ENCODE measurements at places on chromosomes 12 and 14. TPM values are rescaled to one million over a fixed set of nuclear protein-coding genes. Genes with fewer than 3 reads are reported as not detected.

PPP1R36 gene
- 0.33 TPM for total RNA-seq

ZDHHC22 gene
- 5.9 TPM for total RNA-seq

SLC25A47 gene
- not detected for total RNA-seq

EGLN3 gene
- total RNA-seq: 0.89 TPM

GRCh38 chr12:31527083-31527482, 63.9 kb downstream of the DENND5B start:
- no peak for DNase-seq

DNA sequence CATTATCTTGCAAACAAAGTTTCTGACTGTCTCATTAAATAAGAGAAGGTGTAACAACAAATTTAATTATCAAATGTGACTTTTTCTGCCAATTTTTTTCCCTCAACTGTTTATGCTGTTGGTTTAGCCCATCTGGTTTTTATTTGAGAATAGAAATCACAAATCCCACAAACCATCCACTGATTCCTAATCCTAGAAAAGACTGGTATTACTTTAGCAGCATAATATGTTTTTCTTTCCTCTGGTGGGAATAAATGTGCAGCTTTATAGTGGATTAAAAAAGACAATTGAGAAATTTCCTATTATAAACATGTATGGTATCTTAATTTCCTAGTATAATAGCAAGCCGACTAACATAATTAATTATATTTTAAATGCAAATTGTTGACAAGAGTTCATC, 257.9 kb upstream of the FOXN3 start:
- no peak for DNase-seq

DNA sequence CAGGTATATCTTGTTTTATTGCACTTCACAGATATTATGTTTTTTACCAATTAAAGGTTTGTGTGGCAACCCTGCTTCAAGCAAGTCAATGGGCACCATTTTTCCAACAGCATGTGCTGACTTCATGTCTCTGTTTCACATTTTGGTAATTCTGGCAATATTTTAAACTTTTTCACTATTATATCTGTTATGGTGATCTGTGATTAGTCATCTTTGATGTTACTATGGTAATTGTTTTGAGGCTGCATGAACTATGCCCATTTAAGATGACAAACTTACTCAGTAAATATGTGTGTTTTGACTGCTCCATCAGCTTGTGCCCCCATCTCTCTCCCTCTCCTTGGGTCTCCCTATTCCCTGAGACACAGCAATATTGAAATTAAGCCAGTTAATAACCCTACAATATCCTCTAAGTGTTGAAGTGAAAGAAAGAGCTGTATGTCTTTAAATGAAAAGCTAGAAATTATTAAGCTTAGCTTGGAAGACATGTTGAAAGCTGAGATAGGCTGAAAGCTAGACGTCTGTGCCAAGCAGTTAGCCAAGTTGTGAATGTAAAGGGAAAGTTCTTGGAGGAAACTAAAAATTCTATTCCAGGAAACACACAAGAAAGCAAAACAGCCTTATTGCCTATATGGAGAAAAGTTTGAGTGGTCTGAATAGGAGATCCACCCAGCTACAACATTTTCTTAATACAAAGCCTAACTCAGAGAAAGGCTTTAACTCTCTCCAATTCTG, 365.1 kb downstream of the ATP23 start:
- no peak for DNase-seq

DNA sequence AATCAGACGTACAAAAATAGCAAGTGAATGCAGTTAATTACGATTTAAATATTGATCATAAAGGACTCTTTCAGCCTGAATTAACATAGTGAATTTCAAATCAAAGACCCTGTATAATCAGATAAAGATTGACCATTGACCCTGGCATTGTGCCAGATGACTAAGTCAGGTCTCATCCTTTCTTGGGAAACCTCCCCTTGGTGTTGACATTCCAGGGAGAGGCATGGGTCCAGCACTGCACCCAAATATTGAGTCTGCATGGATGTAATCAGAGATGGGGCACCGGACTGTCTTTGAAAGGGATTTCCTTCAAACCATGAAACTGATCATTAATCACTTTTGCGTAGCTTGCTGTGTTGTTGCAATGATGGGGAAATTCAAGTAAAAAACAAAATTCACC, 1138.2 kb downstream of the BCL11B start:
- no peak for DNase-seq

DNA sequence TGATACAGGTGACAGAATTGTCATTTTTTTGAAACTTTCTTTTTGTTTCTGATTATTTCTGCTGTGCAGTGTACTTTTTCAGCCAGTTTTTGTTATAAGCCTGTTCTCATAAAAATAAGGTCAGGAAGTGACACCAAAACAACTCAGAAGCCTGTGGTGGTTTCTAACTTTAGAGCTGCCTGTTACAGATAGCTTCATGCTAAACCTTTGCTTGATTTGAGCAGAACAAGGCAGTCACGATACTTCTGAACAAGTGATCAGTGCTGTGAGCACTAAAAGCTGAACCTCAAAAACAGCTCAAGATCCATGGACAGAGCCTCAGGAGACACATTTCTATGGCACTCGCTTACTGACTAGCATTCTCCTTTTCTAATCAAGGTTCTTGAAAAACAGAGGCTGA, 82.0 kb downstream of the PRKCH start:
- DNase-seq: no peak

DNA sequence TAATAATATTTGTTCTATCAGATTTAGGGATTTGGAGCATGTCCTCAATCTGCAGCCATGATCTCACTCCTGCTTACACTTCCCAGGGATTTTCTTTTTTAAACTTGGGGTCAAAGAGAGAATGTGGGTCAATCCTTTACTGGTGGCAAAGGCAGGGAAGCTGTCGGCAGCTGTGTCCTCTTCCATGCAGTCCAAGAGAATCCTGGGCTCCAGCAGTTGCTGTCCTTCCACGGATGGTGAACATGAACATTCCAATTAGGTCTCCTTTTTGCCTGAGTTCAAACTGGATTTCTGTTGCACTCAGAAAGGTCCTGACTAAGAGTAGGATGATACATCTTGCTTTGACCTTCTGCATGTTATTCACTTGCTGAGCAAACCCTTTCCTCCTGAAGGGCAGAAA, 73.9 kb downstream of the ARL6IP4 start:
- no peak for DNase-seq

DNA sequence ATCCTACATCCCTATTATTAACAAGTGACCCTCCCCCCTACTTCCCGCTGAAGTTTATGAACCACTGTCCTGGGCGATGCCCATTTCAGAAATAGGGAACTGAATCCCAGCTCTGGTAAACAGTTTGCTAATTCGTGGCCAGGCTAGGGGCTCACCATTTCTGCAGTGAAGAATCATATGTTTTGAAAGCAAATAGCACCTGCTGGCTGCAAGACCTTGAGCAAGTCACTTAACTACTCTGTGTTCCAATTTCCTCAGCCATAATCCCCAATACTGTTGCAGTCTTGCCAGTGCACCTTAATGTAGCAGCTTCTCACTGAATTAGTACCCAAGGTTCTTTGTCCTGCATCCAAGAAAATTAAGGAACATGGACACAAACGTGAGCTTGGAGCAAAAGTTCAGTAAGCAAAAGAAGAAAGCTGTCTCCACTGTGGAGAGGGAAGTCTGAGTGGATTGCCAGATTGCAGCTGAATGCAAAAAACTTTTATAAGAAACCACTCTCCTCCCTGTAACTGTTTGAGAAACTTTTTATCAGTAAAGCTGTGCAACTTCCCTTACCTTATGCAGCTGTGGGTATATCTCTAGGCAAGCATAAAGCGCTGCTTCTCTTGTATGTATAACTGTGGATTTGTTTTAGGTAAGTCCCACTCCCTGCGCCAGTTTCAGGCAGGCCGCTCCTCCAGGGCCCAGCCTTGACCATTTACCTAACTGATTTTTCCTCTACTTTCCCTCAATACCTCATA, 824 bp downstream of the OAS1 start:
- DNase-seq: no peak

DNA sequence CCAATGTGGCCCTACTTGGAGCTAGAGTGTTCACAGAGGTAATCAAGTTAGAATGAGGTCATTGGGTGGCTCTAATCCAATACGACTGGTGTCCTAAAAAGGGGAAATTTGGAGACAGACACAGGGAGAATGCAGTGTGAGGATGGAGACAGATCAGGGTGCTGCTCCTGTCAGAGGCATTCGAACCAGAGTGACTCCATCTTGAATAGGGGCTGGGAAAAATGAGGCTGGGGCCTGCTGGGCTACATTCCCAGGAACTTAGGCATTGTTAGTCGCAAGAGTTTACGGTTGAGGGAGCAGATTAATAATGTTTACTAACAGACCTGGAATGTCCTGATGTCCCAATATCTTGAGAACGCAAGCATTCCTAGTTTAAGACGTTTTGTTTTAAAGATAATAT, 20.2 kb downstream of the TNFAIP2 start:
- no peak for DNase-seq

GRCh38 chr12:51721282-51721940, 127.1 kb downstream of the FIGNL2 start:
- DNase-seq: no peak

- no peak for DNase-seq
These were observed 232.4 kb downstream of the AKAP6 start for GRCh38 chr14:32561520-32561919.

DNA sequence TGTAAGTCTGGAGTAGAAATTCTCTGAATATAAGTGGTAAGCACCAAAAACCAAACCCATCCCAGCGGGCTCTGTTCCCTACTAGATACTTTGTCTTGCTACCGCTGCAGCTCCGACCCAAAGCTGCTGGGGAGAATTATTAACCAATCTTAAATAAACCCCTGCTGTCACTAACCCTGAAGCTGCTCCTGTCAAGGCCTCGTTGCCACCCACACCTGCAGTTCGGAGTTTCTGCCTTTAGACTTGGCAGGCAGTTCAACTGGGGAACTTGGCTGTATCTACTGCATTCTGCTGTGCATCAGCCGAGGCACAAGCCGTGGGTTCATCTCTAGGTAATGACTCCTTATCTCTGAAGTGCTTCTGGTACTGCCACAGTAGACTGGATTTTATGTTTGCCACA, 55.5 kb downstream of the PPM1A start:
- DNase-seq: no peak

GRCh38 chr12:124296295-124296915, 1.5 kb downstream of the RFLNA start:
- no peak for DNase-seq

DNA sequence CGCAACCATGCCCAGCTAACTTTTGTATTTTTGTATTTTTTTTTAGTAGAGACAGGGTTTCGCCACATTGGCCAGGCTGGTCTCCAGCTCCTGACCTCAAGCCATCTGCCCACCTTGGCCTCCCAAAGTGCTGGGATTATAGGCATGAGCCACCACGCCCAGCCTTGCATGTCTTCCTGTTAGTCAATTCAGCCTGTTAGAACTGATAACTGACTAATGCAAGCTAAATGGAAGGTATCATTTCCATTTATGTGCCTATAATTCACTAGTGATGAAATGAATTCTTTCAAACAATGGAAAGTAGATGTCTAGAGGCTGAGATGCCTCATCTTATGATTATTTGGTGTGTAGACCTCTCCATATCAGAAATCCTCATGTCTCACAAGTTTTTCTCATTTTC, 37.3 kb upstream of the DIP2B start:
- DNase-seq: no peak

DNA sequence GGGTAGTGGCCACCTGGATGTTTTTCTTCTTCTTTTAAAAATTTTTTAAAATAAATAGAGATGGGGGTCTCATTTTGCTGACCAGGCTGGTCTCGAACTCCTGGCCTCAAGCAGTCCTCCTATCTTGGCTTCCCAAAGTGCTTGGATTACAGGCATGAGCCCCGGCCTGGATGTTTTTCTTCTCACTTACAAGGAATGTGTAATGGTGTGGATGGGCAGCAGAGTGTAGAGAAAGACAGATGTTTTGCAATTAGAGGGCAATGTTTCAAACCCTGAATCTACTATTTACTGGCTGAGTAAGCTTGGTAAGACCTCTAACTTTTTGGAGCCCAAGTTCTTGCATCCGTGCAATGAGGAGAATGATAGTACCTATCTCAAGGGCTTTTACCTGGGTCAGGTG, 48.1 kb downstream of the ADCK1 start:
- no peak for DNase-seq

DNA sequence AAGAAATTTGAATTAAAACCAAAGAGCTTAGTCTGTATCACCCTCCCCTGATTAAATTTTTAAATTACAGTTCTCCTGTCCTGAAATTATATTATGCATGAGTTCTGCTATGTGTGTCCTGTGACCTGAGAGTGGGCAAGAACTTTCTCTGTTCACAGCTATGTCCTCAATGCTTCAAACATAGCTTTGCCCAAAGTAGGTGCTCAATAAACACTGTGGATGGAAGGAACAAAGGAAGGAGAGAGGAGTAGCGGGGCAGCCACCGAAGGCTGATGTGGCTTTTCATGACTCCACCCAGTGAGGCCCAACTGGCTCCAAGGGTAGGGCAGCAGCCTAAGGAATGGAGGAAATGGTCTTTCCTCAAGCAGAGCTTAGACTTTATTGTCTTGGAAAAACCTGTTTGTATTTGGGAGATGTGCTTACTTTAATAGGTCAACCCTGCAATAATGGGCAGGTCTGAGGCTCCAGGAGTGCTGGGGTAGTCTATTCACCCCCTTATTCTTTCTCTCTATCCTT, 7.6 kb upstream of the MARK3 start:
- no peak for DNase-seq

GRCh38 chr14:35829449-35829848, 3.3 kb downstream of the BRMS1L start:
- DNase-seq: no peak

DNA sequence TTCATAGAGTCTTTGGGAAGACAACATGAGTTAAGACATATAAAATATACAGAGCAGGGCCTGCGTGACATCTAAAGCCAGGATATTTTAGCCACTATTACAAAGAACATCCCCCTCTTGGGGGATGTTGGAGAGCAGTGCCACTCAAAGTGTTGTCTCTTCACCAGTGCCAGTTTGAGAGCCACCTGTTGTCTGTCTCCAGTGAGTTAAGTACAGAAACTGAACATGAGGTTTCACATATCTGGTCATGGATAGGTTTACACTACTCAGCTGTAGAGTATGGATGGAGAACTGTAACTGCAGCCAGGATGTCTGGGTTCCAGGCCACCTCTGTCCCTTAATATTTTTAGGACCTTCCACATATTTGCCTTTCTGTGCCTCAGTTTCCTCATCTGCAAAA, 39.1 kb downstream of the RNFT2 start:
- DNase-seq: no peak

DNA sequence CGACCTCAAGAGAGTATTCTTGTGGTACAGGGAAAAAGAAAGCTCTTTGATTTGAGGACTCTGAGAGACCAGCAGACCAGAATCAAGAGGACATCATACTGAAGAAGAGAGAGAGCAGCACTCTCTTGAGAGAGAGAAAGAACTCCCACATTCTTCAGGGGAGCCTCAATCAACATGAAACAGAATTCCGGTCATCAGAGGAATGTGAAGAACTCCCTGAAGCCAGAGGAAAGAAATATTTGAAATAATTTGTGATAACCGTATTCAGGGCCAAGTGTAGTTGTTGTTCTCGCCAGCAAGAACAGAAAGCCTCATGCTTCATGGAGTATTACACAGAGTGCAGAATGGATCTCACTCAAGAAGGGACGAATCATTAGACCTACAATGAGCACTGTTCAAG, 363.8 kb upstream of the TMEM132C start:
- DNase-seq: no peak

- DNase-seq: no peak
These were observed 24.3 kb downstream of the VTI1B start for GRCh38 chr14:67650151-67650550.
